Activated CD4-positive, CD25-positive, alpha-beta regulatory T cell (primary cell): ENCODE measurements at places on chromosomes 7 and 10.

GRCh38 chr7:4797858-4798705 is 22.7 kb downstream of the AP5Z1 start:
- peak; percentile 37 for DNase-seq

- DNase-seq: no peak
Observed at GRCh38 chr10:100744136-100744986, 1.0 kb upstream of the PAX2 start.

- no peak for DNase-seq
Observed at GRCh38 chr10:24930427-24930826, 22.0 kb downstream of the PRTFDC1 start.

DNA sequence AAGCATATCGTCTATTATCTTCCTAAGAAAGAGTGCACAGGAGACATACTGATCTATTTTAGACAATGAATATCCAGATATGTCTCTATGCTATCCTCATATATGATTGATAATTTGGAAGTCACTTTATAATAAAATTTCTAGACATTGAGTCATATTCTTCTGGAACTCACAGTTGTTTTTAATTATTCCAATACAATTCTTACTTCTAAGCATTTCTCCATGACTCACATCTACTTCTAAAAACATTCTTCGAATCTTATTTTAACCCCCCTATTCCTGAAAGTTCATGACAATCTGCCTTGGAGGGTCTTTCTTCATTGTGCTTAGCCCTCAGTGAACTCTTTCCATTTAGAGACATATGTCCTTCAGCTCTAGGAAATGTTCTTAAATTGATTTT is 368.1 kb downstream of the MDFIC start:
- no peak for DNase-seq

DNA sequence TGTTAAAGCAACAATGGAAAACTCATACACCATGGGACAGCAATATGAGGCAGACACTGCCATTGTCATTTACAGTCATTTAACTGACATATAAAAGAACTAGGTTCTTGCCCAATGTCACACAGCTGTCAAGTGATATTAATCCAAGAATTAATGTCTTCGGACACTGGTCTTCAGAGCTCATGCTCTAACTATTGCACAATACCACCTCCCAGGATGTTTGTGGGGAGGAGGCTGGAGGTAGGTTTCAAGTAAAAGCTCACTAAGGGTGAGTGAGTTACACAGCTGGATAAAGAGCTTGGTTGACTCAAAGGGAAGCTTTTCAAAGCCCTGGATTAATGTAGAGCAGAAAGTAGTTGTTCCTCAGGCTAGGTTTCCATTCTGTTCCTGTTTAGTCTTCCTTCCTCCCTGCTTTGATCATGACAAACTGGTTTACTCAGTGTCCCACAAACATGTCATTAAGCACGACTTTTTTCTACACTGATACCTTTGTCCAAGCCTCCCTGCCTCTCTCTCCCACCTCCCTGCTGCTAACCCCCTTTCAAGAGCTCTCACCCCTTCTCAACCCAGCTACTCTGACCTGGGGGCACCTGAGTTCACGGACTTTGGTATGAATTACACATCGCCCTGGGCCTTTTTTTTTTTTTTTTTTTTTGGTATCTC is 987 bp upstream of the EXOC6 start:
- DNase-seq: no peak

DNA sequence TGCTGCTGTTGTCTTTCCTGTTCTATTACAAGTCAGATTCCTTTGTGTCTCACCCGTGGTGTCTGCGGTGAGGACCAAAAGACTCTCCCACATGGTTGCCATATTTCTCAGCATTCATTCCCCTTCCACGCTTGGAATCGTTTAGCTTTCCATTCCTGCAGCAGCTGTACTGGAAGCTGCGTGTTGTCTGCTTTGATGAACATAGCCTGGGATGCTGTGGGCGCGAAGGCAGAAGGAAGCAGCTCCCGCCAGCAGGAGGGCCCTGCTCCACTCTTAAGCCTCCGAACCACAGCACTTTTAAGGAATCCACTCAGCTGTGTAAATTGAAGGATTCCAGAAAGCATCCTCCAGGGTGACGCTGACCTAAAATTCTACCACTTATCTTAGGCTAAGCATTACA is 303.6 kb upstream of the PITRM1 start:
- no peak for DNase-seq

- no peak for DNase-seq
Observed at GRCh38 chr10:3875842-3876235, 90.8 kb upstream of the KLF6 start.

DNA sequence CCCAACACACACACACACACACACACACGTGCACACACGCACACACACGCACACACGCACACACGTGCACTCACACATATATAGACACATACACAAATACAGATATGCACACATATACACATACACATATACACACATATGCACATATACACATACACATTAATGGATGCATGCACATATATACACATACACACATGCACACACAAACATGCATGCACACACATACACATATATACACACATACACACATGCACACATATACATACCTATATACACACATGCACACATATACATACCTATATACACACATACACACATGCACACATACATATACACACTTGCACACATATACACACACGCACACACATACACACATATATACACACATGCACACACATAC is 312.4 kb upstream of the PFKP start:
- DNase-seq: no peak

- no peak for DNase-seq
Observed at GRCh38 chr7:156374335-156374734, 266.2 kb upstream of the RNF32 start.

DNA sequence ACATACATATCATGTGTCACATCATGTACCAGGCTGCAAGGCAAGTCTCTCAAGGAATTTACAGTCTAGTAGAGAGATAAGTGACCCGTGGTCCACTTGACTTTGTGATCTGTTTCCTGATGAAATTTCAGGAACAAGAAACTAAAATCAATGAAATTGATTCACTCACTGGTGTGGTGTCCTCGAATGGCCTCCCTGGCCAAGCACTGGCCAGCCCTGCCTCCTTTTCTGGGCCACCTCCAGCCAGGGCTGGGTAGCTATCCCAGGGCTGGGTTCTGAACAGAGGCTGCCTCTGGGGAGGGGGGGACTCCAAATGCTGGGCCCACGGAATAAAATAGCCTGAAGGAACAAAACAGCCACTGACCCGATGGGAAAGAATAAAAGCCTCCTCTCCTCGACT is 182.2 kb downstream of the HERPUD2 start:
- DNase-seq: no peak

GRCh38 chr10:47184273-47184672 is 115.7 kb upstream of the GDF10 start:
- no peak for DNase-seq

DNA sequence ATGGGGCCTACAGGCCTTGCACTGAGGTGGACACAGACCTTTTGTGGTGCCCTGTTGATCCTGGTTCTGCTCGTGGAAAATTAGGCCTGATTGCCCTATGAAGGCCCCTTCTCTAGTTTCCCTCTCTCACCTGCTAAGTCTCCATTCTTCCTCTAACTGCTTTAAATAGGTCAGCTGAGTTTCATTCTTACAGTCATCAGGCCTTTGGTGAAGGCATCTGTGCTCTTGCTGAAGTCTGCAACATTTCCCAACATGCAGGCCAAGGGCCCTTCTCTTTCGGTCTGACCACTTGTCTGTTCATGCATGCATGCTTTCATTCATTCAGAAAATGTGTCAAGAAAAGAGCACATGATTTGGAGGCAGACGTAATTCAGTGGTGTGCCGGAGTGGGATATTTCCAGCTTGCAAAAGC is 244.0 kb downstream of the BUB3 start:
- DNase-seq: no peak

DNA sequence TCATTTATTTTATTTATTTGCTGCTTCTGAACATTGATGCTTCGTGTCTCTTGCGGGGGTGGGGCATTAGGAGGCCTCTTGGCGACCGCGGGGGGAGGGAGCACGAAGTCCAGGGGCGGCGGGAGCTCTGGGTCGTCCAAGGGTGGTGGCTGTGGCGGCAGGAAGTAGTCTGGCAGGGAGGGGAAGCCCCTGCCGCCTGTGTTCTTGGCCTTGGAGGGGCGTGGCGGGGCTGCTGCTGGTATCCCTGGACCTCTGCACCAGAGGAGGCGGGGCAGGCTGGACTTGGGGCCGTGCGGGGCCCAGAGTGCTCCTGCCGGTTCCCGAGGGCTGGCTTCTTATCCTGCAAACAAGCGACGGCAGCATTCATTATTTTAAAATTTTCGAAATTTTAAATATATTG is 70.5 kb upstream of the ABI1 start:
- no peak for DNase-seq

DNA sequence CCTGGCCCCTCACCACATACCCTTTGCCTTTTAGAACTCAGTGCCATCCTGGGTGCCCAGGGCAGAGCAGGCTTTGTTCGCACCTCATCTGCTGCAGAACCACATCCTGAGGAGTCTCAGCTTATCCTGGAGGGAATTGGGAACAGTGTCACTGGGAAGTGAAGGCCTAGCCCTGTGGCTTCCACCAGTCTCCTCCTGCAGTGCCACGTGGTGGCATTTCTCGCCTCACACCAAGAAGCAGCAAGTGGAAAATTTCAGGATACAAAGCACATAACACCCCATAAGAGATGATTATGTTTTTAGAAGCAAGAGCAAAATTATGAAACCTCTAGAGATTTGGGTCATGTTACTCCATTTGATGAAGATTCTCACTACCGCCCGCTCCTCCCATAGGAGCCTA is 26.8 kb downstream of the UBE2D4 start:
- no peak for DNase-seq

DNA sequence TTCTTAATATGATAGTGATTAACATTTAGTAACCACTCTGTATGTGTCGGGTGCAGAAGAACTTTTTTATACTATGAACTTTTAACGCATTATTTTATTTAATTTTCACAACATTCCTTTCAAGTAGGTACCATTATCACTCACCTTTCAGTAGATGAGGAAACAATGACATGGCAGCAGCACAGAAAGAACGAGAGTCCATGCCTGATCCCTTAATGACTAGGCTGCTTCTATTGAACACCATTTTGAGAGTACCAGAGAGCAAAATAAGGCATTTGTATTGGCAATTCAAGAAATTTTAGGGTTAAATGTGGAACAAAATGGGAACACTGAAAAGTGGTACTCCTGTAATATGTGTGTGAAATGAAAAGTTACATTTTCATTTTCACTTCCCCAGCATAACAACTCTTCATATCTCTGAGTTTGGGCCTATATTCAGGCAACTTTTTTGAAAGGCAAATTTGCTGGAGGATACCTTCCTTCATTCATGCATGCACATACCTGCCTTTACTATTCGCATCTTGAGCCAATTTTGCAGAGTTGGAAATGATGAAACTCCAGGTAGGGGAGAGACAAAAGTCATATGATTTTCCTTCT is 12.8 kb downstream of the LRRN3 start:
- DNase-seq: no peak

DNA sequence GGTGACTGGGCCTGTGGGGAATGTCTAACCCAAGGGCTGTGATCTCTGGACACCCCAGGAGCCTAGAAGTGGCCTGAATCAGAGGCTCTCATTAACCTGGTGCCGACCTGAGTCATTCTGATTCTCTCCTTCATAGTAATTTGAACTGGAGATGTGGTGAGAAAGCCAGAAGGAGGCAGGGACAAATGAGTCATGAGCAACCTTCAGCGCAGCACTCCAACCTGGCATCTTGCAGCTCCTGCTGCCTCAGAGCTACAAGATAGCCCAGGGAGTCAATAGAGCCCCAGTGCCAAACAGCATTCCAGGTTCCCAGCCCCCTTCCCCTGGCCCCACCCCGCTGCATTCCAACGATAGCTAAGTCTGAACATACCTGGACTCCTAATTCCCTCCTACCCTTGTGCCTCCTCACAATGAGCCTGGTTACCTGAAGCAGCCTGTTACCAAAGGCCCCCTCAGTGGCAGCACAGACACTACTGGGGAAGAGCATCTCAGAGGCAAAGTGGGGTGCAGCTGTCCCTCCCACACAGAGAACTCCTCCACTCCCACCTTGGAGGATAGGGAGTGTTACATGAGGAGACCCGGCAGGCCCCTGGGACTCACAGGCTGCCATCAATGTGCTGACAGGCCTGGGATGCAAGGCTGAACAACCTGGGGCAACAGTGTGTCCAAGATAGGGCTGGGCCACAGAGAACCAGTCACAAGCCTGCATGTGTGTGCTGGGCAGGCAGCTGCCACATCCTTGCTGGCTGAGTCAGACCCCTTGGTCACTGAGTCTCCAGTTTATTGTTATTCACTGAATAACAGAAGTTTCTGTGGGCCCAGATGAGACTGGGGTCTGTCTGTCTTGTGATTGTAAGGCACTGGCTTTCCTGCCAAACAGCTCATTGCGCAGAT is 76.8 kb upstream of the LEP start:
- no peak for DNase-seq

- no peak for DNase-seq
Observed at GRCh38 chr7:121352323-121352722, 23.5 kb downstream of the WNT16 start.

DNA sequence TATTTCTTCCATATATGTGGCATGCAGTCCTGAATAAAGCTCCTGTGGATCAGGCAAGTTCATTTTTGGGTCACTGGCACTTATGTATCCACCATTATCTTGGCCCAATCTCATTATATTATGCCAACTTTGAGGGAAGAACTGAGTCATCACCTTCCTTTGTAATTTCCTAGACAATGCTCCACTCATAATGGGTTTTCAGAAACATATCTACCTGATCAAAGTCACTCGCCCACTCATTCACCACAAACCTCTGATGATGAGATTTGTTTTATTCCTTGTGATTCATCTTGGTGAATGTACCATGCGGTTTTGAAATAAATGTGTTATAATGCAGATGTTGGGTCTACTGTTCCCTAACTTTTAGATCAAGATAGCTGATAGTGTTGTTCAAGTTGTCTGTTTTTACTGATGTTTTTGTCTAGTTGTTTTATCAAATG is 525.8 kb downstream of the KIF20B start:
- no peak for DNase-seq

DNA sequence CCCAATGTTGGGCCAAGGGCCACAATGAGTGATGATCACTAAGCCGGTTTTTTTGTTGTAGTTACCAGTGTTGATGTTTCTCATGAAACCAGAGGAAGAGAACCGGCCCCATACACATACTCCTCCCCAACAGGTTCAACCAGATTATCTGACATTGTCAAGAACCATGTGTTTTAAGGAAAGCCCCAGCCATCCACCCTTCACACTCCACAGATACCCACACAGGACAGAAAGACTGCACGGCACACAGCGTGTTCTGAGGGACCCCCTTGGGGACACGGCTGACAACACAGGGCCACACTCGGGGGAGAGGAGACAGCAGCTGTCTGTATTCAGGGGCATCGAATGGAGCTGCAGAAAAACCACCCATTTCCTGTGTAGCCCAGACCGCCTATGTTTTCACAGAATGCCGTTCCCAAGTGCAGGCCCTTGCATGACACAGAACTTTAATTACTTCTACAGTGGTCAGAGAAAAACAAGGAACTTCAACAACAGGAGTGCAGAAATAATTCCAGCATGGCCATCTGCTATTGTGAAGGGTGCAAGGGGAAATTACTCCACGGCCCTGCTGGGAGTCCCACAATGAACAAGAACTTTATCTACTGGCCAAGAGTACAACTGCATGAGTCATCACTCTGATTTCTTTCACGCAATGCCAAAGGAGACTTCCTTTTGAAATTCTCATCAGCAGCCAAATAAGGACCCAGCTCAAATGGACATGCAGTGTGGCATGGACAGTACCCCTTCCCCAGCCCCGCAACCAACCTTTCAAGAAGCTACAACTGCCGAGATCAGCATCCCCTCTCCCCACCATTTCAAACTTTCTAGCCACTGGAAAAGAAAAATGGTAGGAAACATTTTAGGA is 2.3 kb downstream of the KLF6 start:
- peak; percentile 35 for DNase-seq

GRCh38 chr10:124149189-124150042 is 56.0 kb upstream of the CHST15 start:
- DNase-seq: no peak
